ENCODE measurements at places on chromosomes 1 and 21.

DNA sequence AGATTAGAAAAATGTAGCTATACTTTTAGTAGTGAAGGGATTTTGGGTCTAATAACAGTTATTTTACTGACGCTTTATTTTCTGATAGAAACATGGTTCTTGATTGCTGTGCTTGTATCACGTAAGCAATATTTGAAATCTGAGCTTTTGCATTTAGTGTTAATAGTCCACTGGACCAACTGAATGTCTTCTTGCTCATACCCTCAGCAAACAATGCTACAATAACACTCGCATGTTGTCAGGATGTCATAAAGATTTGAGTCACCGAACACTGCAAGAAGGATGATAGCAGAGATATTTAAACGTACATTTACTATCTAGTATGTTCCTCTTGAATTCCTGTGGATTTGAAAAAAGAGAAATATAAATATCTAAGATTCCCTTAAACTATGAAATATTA lies 7.5 kb downstream of the DYRK1A start:
- no peak for DNase-seq

- no peak for DNase-seq
Observed at GRCh38 chr21:15752763-15753407, 23.1 kb downstream of the USP25 start.

DNA sequence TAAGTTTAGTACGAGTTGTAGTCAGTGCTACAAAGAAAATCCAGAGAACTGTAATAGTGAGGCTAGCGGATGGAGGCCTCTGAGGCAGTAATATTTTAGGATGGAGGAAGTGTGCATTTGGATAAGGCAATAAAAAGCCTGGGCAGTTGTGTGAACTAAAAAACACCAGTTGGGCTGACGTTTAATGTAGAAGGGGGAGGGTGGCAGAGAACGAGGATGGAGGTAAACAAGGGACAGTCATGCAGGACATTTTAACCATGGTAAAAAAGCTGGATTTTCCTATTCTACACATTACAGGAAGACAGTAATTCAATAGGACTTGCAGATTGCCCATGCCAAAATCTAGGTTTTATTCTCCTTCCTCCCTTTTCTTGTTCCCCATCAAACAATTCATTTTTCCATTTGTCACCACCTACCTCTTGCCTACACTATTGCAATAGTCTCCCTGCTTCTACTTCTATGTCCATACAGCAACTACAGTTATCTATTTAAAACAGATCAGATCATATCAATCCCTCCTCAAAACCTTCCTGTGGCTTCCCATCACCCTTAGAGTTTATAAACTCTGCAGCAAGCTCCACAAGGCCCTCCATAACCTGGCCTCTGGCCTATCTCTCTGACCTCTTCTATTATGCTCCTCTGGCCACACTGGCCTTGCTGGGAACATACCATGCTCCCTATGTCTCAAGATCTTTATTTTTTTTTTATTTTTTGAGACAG lies 27.7 kb downstream of the ERO1B start:
- no peak for DNase-seq

- DNase-seq = no peak
Observed at GRCh38 chr1:24708938-24709337, 36.3 kb upstream of the CLIC4 start.

DNA sequence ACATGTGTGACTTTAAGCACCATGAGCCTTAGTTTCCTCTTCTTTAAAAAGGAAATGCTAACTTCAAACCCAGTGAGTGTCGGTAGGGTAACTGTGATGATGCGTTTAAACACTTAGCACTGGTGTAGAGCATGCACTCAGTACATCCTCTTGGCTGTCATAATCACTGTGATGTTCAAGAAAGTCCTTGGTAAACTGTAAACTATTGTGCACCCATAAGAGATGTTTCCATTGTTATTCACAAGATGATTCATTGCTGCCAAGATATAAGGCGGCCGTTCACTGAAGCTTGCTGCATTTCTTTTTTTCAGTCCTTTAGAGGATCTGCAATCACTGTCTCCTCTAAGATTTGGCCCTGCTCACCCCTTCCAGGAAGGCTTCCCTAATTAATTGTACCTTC lies 61.8 kb upstream of the DAB1 start:
- no peak for DNase-seq
